ENCODE measurements at places on chromosomes 5 and 9.
A peak's percentile ranks its signal among the peaks of the same experiment; 100 is the strongest.

- peak; percentile 87 for DNase-seq
These were observed 7.1 kb downstream of the UBAP1 start for GRCh38 chr9:34185778-34186551.

GRCh38 chr5:26690511-26690910, 347.9 kb downstream of the CDH9 start:
- no peak for DNase-seq

DNA sequence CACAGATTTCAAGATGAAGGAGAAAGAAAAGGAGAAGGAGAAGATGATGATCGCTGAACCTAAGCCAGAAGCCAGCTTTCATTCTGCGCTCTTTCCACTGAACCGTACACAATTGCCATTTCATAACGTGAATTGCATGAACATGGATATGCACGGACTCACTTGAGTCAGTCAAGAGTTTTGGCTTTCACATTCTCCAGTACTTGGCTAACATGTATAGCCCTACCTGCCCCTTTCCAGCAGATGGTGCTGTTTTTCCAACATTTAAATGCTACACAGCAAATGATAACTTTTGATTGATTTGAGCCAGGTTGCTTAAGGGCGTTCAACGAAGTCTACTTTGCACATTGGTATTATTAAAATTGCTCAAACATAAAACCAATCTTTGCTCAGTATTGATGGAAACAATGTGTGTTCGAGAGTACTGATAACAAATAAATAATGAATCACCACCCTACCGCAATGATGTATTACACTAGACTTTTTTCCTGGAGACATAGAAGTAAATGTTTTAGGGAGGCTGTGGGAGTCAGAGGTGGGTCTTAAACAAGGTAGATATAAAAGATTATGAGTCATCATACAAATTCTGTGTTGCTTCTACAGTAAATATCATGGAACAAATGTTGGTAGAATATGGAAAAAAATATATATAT, 196.4 kb downstream of the TRPM3 start:
- peak; percentile 82 for DNase-seq

DNA sequence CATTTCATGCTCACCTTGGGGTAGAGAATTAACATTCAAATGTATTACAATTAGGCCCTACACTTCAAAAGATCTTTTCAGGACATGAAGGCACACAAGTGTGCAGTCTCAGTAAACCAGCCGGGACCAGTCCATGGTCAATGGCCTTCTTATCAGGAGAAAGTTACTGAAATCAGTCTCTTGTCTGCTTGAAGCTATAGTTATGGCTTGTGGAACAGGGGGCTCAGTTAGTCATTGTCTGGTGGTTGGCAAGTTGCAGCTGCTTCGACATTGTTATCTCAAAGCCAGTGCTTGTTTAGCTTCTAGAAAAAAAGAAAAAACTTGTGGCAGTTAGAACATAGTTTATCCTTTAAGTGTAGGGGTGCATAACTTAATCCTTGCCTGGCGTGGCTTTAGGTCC, 213.1 kb upstream of the ACO1 start:
- DNase-seq: no peak

GRCh38 chr5:160009591-160009989, 651 bp downstream of the TTC1 start:
- no peak for DNase-seq

GRCh38 chr5:96433066-96433447, at the start of gene PCSK1:
Gene PCSK1, minus strand, starts transcription at chr5:96433248. Its CDS starts 206 bp downstream, at chr5:96433042.
- DNase-seq: no peak

- no peak for DNase-seq
These were observed 4.5 kb downstream of the GPSM1 start for GRCh38 chr9:136331556-136332481.

- DNase-seq: no peak
These were observed 1.2 kb downstream of the AK3 start for GRCh38 chr9:4739587-4740387.

- DNase-seq: peak; percentile 87
These were observed 124.0 kb upstream of the DAP start for GRCh38 chr5:10885026-10885425.

GRCh38 chr9:34378376-34379060, 1.8 kb upstream of the MYORG start:
- DNase-seq: no peak

DNA sequence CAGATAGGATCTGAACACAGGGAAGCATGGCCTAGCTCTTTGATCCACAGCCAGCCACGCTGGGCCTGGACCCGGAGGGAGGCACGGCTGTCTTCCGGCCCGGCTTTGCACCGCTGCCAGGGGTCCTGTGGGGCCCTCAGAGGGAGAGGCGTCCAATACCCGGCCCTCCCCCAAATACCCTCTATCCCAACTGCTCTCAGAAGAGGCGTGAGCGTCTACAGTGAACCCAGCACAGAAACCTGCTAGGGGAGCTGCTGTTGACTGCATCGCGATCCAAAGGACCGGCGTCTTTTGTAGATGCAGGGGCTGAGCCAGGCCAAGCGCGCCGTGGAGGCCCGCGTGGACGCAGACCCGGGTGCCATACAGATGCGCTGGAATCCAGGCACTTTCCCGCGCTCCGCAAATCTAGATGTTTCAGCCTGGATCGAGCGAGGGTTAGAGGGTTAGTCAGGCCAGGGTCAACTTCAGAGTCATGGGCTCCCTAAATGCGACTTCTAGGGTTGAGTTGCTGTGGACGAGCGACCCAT, 1.1 kb upstream of the TCF7 start:
- DNase-seq: no peak

DNA sequence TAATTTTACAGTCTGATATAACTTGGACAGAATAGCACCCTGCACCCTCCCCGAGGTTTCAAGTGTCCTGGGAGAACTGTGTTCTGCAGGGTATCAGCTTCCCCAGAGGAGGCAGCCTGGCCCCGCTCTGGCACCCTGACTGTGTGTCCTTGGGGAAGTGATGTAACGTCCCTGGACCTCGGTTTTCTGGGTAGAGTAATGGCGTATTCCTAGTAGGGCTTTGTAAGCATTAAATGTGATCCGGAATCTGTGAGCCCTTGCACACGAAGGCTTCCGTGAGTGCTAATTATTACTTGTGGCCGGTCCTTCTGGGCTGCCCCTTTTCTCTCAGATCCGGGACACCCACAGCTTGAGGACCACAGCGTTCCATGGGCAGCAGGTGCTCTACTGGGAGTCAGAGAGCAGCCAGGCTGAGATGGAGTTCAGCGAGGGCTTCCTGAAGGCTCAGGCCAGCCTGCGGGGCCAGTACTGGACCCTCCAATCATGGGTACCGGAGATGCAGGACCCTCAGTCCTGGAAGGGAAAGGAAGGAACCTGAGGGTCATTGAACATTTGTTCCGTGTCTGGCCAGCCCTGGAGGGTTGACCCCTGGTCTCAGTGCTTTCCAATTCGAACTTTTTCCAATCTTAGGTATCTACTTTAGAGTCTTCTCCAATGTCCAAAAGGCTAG, 1.0 kb upstream of the CACFD1 start:
- no peak for DNase-seq

- no peak for DNase-seq
These were observed 2.2 kb downstream of the SPOCK1 start for GRCh38 chr5:137496919-137497318.

DNA sequence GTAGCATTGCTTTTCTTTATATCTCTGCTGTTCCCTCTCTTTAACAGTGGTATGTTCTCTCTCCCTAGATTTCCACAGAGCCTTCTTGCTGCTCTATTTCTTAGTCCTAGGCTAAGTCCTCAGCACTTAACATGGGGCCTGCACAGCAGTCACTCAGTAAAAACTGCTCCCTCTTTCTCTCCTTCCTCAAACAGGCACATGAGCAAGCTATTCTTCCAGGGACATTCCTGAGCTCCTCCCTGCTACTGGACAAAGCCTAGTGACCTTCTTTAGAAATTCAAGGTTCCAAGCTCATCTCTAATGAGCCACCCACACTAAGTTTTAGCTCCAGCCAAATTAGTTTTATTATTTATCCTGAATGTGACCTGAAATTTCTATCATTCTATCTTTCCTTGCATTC, 39.5 kb downstream of the TRIM32 start:
- no peak for DNase-seq

DNA sequence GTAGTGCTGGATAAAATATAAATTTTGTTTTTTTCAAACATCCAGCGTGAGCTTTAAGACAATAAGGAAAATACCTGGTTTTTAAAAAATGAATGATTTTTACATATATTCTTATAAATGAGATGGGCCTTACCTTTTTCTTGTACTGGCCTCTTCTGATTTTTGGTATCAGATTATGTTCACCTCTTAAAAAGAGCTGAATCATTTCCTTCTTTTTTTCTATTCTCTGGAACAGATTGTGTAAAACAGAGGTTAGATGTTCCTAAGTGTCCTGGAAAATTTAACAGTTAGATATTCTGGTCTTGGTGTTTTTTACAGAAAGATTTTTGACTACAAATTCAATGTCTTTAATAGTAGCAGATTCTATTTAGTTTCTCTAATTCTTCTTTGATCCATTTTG, 74.6 kb downstream of the NDUFAF2 start:
- no peak for DNase-seq

GRCh38 chr9:18666986-18667772, 193.2 kb downstream of the ADAMTSL1 start:
- peak; percentile 42 for DNase-seq

- no peak for DNase-seq
These were observed 7.7 kb downstream of the ARHGAP26 start for GRCh38 chr5:142777850-142778249.

DNA sequence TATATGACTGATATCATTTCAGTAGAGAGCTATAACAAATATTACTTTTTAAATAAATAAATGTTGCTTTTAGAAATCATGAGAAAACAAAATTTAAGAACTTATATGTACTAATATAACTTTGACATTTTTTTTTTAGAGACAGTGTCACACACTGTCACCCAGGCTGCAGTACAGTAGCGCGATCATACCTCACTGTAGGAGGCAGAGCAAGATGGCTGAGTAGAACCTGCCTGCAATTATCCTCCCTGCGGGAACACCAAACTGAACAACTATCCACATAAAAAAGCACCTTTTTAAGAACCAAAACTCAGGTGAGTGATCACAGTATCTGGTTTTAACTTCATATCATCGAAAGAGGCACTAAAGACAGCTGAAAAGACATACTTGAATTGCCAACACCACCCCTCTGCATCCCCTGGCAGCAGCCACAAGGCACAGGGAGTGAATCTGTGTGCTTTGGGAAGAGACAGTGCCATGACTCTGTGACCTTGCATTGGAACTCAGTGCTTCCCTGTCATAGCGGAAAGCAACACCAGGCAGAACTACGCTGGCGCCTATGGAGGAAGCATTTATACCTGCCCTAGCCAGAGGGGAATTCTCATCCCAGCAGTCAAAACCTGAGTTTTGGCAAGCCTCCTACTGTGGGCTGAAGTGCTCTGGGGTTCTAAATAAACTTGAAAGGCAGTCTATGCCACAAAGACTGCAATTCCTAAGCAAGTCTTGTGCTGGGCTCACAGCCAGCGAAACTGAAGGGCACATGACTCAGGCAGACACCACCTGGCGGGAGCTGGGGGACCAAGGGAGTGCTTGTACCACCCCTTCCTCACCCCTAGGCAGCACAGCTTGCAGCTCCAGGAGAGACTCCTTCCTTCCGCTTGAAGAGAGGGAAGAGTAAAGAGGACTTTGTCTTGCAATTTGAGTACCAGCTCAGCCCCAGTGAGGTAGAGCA, 142.7 kb downstream of the FBXL17 start:
- DNase-seq: no peak

DNA sequence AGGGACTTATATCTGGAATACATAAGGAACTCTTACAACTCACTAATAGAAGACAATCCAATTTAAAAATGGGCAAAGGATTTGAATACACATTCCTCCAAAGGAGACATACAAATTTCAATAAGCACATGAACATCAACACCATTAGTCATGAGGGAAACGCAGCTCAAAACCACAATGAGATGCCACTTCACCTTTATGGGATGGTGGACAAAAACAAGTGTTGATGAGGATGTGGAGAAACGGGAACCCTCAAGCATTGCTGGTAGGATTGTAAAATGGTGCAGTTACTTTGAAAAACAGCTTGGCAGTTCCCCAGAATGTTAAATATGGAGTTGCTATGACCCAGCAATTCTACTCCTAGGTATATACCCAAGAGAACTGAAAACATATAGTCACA, 72.7 kb upstream of the IER5L start:
- DNase-seq: peak; percentile 36

- peak; percentile 38 for DNase-seq
These were observed 9.9 kb upstream of the PTGS1 start for GRCh38 chr9:122360891-122361290.

- no peak for DNase-seq
These were observed 37.8 kb upstream of the SPDL1 start for GRCh38 chr5:169545762-169546161.

DNA sequence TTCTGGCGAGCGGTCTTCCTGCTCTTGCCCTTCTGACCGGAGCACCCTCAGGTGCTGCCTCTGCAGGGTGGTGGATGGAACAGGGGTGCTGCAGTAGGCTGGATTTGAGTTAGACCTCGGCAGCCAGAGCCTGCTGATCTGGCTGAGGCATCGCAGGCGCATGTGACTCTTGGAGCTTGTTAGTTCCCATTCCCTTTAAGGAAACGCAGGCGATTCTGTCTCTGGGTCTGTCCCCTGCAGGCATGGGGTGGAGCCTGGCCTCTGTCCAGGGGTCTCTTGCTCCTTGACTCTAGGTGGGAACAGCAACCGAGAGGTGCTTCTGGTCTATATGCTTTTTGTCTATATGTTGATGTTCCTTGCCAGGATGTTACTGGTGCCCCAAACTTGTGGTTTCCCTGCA, 3.1 kb downstream of the WNK2 start:
- DNase-seq: no peak

- no peak for DNase-seq
These were observed 9.8 kb downstream of the SEMA4D start for GRCh38 chr9:89488131-89488530.

DNA sequence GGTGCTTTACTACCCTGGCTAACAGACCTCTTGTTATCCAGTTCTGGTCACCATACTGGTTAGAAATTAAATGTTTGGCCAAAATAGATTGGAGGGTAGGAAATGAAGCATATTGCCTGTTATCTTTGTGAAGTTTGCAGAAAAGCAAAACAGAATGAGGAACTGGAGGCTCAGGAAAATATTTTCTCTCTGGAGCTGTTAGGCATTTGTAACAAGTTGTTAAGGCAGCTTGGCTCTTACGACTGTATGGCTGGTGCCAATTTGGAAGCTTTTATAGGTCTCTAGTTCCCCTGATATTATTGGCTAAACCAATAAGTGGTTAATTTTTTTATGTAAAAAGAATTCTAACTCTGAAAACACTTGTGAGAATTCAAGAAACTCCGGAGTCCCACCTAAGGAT, 35.8 kb downstream of the CDH6 start:
- no peak for DNase-seq

DNA sequence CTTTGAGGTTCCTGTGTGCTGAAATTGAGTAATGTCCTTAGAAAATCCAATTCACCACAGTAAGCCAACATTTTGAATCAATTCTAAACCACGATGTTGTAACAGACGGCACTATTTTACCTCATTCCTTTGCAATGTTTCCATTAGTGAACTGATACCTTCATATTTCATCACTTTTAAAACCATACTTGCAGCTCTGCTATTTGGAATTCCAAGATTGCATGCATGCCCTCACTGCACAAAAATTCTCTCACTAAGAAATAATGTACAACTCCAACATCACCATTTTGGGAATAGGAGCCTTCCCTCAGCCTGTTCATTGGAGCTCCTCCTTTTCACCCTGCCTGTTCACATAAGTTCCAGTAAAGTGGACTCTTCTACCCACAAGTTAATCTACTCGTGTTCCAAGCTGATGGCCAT, 74.8 kb upstream of the TGFBR1 start:
- peak; percentile 91 for DNase-seq
